ENCODE measurements at places on chromosomes 12 and 14.

DNA sequence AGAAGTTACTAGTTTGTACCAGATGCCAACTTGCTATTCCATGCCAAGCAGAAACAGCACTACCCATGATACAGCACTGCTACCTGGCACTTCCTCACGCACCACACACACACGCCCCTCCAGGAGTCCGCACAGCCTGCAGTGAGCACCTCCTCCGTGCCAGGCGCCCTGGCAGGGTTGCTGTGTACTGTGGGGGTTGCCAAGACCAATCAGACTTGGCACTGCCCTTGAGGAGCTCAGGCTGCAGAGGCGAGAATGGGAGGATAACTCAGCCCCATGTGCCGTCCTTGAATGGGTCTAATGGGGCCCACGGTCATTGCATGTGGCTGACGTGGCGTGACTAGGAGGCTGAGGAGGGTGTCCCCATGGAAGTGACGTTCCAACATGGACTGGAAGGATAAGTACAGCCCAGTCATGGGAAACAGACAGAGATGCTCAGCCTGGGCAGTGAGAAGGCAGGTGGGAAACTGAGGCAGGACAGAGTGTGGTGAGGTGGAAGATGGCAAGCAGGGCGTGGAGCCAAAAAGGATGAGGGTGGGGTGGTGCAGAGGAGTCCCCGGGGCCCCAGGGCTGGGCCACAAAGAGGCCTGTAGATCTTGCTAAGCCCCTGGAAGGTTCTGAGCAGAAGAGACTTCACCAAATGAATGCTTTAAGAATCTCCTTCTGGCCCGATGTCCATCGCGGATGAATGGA is 65.3 kb upstream of the C14orf180 start:
- no peak for DNase-seq

DNA sequence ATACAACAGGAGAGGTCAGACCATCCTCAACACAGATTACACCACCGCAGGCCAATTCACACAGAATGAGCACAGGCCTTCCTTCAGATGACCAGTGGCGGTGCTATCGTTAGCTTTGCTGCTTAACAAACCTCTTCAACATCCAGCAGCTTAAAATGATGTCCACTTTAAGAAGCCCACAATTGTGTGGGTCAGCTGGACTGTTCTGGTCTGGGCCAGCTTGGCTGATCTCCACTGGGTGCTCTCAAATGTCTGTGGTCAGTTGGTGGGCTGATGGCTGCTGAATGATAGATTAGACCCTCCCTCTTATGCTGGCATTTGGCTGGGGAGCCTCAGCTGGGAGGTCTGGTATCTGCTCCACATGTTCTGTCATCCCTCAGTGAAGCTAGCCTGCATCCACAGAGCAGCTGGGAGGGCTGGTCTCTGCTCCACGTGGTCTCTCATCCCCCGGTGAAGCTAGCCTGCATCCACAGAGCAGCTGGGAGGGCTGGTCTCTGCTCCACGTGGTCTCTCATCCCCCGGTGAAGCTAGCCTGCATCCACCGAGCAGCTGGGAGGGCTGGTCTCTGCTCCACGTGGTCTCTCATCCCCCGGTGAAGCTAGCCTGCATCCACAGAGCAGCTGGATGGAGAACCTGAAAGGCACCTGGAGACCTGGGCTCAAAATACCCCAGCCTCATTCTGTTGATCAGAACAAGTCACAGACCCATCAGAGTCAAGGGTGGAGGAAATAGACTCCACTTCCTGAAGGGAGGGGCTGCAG is 203.6 kb upstream of the DIO3 start:
- no peak for DNase-seq

DNA sequence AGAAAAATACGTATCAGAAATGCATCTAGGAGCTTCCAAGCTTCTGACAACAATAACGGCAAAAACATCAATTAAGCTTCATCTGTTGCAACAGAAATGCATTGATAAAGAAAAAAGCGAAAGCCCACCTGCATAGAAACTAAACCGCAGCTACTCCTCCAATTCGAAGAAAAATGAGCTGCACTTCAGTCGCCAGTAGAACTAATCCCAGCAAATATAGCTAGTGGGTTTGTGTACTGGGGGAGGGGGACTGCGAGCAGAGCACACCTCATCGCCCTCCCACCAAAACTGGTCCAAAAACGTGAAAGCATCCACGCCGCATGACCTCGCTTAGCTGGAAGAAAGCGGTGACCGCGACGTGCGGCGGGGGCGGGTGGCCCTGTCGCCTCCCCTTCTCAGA is 1.2 kb downstream of the SLC35F4 start:
- no peak for DNase-seq

GRCh38 chr14:106491851-106492250 is 965.5 kb downstream of the TMEM121 start:
- DNase-seq, result peak; percentile 23

- DNase-seq, result no peak
Measured at GRCh38 chr14:76154539-76155126, 2.9 kb downstream of the GPATCH2L start.

- no peak for DNase-seq
Measured at GRCh38 chr12:22088886-22089285, 42.9 kb downstream of the CMAS start.

DNA sequence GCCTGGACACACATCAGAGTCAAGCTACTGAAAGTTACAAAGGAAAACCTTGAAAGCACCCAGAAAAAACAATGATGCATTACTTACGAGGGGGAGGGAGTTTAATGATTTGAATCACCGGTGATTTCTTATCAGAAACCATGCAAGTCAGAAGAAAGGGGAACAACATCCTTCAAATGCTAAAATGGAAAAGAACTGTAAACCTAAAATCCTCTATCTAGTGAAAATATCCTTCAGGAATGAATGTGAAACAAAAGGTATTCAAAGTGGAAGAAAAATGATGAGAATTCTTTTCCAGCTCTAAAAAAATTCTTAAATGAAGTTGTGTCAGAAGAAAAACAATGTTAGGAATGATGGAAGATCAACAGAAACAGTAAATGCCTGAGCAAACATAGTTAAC is 16.8 kb downstream of the SCAF11 start:
- no peak for DNase-seq

- no peak for DNase-seq
Measured at GRCh38 chr12:89691659-89692058, 17.0 kb downstream of the ATP2B1 start.

- no peak for DNase-seq
Measured at GRCh38 chr14:89312932-89313331, 104.1 kb downstream of the FOXN3 start.

DNA sequence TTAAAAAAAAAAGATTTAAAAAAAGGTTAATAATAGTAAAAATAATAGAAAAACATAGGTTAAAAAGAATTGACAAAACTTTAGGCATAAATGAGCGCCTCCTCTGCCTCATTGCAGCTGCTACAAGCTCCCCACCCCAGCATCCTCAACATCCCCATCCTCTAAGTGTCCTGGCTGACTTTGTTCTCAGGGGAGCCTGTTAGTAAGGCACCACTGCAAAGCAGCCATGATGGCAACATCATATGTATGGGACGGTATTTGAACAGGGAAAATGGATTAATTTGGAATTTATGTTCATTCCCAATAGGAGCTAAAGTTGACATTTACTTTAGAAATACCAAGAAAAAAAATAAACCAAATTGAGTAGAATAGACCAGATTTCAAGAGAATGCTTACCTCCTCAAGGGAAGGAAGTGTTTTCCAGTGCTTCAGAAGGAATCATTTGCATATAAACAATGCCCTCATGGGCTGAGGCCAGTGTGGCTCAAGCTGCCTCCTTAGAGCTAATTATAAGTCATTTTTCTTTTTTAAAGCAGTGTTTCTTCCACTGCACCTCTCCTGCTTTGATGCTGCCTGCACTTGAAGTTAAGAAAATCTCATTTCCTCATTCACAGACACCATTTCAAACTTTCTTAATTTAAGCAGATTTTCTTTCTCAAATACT is 59.6 kb downstream of the DACT1 start:
- DNase-seq, result no peak

GRCh38 chr12:2641207-2641606 is 153.6 kb upstream of the FKBP4 start:
- no peak for DNase-seq

GRCh38 chr12:32444895-32445294 is 45.5 kb downstream of the FGD4 start:
- DNase-seq, result no peak

GRCh38 chr14:100680439-100681051 is 46.1 kb upstream of the DLK1 start:
- DNase-seq, result no peak

- no peak for DNase-seq
Measured at GRCh38 chr12:130830246-130830551, 8.9 kb downstream of the STX2 start.

Data from stimulated activated CD4-positive, alpha-beta T cell treated with anti-CD3 and anti-CD28 coated beads, Interleukin-4, amount 100 ng/mL, for 48 hours (primary cell).